ENCODE measurements at places on chromosomes 16 and 17.
A peak's percentile ranks its signal among the peaks of the same experiment; 100 is the strongest.

GRCh38 chr17:79907217-79907715, 68.0 kb upstream of the CBX4 start:
- DNase-seq = no peak

DNA sequence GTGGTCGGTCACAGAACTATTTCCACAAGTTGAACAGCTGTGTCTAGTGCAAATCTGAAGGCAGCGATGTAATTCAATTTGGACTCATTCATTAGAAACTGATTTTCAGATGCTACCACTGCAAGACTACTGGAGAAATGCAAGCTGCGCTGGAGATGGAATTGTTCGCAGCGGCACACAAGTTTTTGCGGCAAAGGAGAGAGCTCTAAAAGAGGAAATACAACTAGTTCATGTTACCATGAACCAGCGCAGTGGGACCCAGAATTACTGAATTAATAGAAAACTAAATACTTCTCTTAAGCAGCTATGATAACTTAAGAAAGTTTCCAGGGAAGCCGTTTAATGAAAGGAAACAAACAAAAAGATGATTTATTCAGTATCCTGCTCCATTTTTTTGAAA, 1.9 kb downstream of the CREBBP start:
- DNase-seq = no peak

GRCh38 chr16:17345043-17345442, 125.7 kb downstream of the XYLT1 start:
- DNase-seq = no peak

- no peak for DNase-seq
Measured at GRCh38 chr16:48608452-48608851, 1.5 kb downstream of the N4BP1 start.

DNA sequence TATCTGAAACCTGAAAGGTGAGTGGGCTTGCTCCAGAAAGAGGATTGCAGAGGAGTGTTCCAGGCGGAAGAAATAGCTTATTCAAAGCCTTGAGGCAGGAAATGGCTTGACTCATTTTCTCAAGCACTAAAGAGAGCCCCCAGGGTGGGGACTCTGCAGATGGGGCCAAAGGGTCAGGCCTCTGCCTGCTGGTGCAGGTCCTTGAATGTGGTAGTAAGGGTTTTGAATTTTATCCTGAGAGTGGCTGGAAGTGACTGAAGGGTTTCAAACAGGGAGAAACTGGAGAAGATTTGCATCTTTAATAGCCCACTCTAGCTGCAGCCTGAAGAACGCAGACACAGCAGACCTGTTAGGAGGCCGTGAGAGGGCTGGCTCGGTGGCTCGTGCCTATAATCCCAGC, 144.4 kb downstream of the CCT6B start:
- no peak for DNase-seq

DNA sequence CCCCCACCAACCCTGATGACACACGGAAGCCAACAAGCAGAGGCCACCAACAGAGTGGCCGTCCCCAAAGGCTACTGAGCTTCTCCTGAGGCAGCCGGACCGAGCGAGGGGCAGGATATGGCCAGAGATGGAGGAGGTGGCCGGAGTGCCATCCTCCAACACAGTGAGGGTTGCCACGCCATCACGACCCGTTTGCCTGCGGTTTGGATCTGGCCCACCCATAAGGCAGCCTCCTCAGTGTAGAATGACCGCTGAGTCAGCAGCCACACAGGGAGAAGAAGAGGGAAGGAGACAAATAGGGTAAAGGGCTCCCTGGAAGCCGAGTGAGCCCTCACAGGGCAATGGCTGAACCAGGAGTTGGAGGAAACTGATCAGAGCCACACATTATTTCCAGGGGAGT, 13.8 kb downstream of the HNF1B start:
- no peak for DNase-seq

DNA sequence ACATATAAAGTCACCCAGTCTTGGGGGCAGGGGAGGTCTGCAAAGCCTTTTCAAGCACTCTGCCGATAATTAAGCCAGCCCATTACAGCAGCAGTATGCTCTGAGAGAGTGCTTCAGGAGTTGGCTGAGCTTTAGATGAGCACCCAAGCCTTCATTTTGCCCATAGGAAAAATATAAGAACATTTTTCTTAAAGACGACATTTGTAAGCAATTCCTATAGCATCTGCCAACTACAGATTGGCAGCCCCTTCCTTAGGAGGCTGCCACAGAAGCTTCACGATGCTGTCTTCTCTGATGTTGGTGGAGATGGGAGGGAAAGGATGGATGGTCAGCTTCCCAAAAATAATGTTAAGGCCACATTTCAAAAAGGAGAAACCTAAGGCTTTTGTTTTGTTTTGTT, 367.5 kb downstream of the XYLT1 start:
- no peak for DNase-seq

DNA sequence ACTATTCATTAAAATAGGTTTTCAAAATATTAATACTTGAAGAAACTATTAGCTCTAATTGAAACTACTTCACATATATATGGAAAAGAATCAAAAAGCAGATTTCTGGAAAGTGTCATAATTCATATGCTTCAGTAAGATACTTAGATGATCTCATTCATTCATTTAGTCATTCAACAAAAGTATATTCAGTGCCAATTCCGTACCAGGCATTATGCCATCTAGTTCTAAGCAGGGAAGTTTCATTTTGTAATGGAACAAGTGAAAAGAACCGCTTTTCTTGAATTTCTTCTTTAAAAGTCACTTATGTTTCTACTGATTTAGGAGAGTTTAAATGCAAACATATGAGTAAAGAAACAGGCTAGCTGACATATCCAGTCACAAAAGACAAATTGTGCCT, 118.3 kb upstream of the FAM20A start:
- DNase-seq = no peak

DNA sequence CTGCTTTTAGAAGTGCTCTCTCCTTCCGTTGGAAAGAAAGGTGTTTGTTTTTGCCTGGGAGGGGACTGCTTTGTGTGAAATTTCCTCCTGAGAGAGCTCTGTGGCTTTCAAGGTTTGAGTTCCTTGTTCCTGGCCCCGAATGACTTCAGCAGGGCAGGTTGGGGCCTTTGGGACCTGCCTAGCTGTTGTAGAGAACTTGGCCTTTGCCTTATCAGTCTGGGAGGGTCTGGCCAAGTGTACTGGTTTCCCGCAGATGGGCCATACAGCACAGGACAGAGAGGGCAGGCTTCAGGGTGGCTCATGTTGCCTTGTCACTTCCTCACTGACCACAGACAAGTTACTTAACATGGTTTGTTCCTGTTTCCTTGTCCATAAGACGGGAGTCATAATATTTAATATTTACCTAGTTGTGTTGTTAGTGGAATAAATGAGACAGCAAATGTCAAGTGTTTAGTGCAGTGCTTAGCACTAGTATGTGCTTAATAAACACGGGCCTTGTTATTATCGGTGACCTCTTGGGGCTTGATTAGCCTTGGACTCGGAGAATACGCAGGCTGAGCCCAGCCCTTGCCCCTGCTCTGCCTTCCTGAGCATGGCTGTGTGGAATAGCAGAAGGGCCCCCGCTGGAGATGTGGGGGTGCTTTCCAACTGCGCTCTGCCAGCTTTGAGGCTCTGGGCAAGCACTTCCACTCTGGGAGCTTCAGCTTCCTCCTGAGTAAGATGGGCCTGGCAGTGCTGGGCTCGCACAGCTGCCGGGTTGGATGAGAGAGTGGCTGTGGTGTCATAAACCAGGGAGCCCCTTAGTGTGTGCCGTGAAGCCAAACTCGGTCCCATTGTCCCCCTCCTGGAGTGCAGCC, 6.6 kb downstream of the PRSS8 start:
- DNase-seq = no peak

DNA sequence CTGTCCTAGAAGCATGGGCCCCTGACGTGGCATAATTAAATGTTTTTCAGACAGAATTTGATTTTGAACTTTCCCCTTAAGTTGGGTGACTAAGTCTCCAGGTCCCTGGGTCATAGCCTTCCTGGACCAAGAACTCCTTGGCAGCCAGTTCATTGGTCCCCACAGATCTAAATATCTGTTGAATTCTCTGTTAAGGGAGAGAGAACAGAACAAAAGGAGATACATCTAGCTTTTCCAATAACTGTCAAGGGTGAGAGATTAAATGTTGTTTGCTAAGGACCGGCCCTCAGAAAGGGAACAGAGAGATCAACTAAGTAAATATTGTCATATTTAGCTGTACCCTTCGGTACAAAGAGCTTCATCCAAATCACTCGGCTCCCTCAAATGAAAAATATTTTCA, 78.2 kb upstream of the NOL11 start:
- no peak for DNase-seq

DNA sequence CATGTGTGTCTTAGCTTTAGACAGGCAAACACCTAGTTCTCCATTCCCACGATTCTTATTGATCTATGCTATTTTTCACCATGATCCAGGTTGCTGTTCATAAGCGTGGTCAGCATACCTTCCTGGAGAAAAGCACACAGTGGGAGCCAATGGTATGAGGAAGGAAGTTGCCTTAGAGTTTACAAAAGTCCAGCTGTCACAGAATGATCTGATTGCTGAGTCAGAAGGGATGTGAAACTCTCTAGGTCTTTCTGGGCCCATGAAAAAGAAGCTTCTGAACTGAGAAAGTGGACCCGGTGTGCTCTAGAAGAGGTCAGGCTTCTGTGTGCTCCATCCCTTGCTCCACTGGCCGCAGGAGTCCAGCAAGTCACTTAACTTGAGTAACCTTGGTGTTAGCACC, 71.0 kb upstream of the CCL1 start:
- DNase-seq = no peak

GRCh38 chr16:48156790-48157209, 1.0 kb upstream of the ABCC12 start:
- DNase-seq = peak; percentile 54

GRCh38 chr17:63881935-63882601, at the start of gene GH2:
Gene GH2 (minus strand): TSS chr17:63881944. CDS start chr17:63881801, 143 bp downstream.
- peak; percentile 32 for DNase-seq

DNA sequence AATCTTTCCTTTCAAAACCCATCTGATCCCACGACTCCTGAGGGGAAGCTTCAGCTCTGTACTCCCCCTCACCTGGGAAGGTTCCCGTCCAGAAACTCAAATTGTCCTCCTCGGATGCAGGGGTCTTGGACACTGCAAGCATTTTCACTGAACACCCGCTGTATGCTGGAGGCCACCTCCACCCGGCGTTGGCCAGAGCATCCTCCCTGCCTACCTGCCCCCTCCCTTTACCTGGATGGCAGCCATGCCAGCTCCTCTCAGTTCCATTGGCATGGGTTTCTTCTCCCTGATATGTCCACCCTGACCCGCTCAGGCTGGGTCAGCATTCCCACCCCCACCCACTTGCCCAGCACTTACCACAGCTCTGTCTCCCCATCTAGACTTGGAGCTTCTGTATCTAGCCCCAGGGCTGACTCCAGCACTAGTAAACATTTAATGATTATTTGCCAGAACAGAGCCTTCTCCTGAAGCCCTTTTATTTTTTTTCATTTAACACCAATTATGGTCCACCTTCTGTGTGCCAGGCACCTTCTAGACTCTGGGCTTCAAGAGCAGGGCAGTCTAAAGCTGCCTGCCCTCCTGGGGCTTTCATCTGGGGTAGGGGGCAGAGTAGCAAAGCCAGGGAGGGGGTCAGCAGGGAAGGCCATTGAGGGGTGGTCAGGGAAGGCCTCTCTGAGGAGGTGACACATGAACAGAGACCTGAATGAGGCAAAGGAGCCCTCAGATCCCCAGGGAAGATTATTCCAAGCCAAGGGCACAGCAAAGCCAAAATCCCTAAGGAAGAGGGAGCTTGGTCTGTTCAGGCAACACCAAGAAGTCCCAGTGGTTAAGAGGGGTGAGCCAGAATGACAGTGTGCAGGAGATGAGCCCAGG, 8.9 kb upstream of the KRT19 start:
- no peak for DNase-seq

GRCh38 chr17:69188064-69188463, 40.6 kb downstream of the ABCA10 start:
- DNase-seq = no peak

DNA sequence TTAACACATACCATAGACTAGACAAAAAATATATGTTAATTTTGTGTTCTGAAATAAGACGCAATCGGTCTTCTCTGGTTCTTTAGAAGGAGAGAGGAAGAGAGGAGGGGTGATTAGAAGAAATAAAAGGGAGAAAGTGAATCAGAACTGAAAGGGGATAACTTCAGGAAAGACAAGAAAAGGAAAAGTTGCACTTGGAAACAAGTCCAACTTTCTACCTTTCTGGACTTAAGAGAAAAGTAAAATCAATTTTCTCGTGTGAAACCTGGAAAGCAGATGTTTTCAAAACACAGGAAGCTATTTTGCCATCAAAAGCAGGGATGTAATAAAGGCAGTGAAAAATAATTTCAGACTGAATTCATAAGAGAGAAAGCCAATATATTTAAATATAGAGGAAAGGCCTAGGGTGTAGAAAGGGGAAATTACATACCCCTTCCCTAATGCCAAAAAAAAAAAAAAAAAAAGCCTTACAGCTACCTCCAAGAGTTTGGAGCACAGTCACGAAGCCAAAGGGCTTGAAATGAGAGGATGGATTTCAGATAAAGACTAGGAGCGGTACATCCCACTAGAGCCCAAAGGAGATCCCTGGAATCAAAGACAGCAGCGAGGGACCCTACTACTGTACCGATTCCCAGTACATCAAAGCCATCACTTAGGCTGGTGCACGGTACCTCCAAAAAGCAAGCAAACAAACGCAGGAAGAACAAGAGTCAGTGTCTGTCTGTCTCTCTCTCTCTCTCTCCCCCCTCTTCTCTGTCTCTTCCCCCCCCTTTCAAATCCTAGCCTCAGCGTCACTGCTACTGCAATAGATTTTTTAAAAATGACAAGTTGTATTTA, 12.1 kb upstream of the ZFHX3 start:
- DNase-seq = no peak

GRCh38 chr17:7307686-7308624, 527 bp downstream of the EIF5A start:
- peak; percentile 36 for DNase-seq

- peak; percentile 84 for DNase-seq
Measured at GRCh38 chr16:23149267-23149992, at the start of gene USP31. Gene USP31 (minus strand): TSS chr16:23149452. CDS start chr16:23149270, 182 bp downstream.

GRCh38 chr17:79047923-79048825, 24.2 kb downstream of the C1QTNF1 start:
- no peak for DNase-seq

GRCh38 chr17:64358261-64358788, 32.3 kb downstream of the PECAM1 start:
- no peak for DNase-seq
